ENCODE measurements at places on chromosomes 7 and 10.

GRCh38 chr7:20268824-20269223, 51.6 kb upstream of the MACC1 start:
- no peak for DNase-seq

DNA sequence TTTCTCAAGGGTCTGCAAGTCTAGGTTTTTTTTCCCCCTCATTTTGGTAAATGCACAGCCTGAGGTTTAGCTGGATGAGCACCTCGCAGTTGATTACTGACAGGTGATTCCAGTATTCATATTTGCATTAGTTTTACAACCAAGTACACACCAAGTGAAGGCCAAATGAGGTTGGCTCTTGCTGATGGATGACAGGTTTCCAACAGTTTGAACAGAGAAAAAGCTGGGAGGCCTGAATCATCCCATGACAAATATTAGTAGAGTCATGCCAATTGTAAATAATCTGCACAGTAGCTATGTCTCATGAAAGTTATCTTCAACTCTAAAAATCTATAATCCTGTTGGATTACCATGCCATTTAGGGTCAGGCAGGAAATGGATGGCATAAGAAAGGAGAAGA, 399.8 kb downstream of the HTR7 start:
- DNase-seq: no peak

DNA sequence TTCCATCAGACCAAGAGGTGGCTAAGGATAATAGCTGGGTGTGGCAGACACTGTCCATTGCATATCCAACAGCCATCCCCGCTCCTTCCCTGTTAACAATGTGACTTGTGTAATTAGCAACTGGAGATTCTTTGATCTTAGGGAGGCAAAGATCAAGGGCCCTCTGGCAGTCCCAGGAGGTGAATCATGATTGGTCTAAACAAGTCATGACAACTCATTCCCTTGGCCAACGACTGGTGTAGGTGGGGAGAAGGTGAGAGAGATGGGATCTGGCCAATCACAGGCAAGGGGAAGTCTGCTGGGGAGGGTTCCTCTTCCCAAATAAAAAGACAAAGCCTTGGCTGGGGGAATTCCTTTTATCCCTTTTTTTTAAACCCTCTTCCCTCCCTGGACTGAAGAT, 46.2 kb upstream of the COMTD1 start:
- no peak for DNase-seq

DNA sequence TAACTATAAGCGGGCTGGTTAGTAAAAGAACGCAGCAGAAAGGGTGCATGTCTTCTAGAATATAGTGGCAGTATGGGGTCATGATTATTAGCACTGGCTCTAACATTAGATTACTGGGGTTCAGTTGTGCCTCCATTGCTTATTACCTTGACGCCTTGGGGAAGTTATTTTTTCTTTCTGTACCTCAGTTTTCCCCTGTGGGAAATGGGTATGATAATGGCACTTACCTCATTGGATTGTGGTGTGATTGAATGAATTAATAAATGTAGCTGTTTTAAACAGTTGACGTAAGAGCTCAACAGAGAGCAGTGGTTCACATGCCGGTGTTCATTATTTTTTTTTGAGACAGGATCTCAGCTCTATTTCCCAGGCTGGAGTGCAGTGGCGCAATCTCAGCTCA, 116.5 kb downstream of the LRRC4 start:
- DNase-seq: no peak

DNA sequence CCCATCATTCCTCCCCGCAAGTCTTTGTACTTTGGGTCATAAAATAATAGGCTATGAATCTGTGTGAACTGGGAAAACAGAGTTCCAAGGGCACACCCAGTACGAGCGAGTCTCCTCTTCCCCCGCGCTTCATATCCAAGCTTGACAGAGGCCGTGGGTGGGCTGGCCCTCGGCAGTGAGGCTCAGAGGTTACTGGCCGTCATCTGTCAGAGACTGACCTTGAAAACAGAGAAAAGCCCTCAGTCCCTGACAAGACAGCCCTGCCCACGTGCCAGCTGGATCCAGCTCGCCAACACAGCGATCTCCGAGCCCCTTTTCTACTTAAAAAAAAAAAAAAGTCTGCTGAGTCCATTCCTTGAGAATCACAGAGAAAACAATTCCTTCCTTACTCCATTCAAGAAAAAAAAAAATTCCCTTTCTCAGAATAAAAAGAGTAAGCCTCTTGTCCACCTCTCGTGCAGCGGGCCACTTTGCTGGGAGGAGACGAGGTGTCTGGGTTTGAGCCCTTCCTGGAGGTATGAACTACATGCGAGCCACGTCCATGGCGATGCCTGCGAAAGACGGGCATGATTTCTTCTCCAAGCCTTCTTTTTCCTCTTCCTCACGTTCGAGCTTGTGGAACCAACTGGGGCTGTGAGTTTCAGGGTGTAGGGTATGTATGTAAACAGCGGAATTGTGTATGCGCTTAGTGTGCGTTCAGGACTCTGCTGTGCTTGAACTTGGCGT, 744 bp upstream of the BICC1 start:
- DNase-seq: no peak

DNA sequence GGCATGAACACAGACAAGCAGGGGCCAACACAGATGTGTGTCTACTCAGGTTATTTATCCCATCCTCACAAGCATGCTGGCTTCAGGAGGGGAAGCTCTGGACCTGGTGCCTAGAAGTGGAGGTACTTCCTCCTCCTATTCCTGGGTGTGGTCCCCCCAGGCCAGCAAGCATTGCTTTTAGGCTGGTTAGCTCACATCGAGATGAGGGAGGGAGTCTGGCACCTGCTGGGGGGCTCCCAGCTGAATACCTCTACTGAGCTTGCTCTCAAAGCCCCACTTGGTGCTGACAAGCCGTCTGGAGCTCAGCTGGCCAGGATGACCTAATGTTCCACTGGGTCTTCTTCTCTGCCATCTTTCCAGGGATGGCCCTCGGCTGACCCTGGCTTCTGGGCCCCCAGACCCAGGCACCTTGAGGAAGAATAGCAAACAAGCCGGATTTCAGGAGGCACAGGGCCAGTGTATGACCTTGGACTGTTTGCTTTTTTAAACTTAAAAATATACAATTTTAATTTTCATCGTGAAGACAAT, 26.8 kb downstream of the FAM241B start:
- no peak for DNase-seq

All from activated CD4-positive, alpha-beta T cell treated with anti-CD3 and anti-CD28 coated beads for 36 hours (primary cell).